ENCODE measurements at places on chromosomes 16 and 17.

DNA sequence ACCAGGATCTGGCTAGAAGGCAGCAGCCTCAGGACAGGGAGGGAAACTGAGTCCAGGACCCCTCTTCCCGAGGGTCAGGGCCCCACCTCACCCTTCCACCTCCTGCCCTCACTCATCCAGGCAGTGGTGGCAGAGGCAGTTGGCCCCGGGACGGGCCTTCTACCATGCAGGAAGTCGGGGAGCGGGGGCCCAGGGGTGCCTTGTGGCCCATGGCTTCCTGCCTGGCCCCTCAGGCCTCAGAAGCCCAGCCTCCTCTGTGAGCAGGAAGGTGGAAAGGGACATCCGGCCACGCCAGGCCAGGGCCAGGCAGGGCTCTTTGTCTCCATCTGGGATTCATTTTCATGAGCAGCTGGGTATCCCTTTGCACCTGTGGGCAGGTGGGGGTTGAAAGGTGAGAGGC lies 58.5 kb downstream of the BAHCC1 start:
- no peak for DNase-seq

- peak; percentile 41 for DNase-seq
These were observed at the start of gene USP43 for GRCh38 chr17:9644910-9645751. Gene USP43 (plus strand): TSS chr17:9645517. CDS start chr17:9645633, 116 bp downstream.

DNA sequence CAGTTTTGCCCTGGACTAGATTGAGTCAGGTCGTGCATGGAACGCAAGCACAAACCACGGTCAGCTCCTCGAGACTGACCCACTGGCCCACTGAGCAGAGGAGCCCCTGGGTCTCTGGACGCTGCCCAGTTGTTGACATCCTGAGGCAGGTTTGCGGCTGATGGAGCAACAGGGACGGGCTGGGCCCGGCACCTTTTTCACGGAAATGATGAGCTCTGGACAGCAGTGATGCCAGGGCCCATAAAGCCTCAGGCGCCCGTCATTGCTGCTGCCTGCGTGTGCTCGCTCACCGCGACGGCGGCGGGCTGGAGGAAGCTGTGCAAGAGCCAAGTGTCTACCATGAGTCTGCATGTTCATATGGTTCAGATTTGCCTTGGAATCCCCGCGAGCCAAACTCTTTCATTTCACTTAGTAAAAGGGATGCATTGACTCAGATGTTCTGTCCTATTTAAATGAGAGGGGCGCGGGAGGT lies 30.8 kb upstream of the CRISPLD2 start:
- no peak for DNase-seq

DNA sequence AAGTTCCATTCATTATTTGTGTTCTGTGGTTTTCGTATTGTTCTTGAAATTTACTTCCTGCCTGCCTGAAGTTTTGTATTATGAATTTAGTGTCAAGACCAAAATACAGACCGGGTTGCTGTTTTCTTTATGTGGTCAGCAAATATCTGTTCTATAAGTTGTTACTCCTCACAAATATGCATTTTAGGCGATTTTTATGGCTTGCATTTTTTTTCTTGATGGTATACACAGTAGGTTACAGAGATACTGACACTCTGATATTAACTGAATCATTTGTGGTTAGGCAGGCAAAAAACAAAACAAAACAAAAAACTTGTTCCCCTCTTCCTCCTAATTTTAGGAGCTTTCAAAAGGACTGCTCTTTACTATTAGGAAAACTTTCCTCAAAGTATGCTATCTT lies 52.6 kb downstream of the BCAS3 start:
- DNase-seq = no peak

- DNase-seq = no peak
These were observed 8.3 kb downstream of the C1QTNF1 start for GRCh38 chr17:79031996-79032875.

GRCh38 chr16:70438585-70438968 lies 323 bp downstream of the ST3GAL2 start:
- no peak for DNase-seq

GRCh38 chr16:66267292-66268014 lies 99.0 kb upstream of the CDH5 start:
- no peak for DNase-seq

DNA sequence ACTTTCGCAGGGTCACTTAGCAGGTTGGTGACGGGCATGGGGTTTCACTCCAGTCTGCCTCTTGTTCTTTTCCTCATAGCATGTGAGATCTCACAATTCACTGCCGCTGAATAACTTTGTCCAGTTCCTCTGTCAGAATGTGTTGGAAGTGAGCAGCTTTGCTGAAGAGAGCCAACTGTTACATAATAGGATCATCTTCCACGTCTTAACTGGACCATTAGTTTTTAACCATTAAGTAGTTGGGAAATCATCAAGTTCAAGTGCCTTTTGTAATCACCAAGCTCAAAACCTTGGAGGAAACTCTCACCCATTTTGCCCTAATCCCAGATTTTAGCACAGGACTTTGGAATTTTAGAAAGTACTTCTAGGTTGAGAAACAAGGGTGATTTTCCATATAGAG lies 290.6 kb downstream of the WWOX start:
- DNase-seq = no peak

GRCh38 chr16:73268366-73268993 lies 220.6 kb upstream of the ZFHX3 start:
- peak; percentile 9 for DNase-seq

GRCh38 chr17:14317383-14317782 lies 16.5 kb downstream of the HS3ST3B1 start:
- DNase-seq = no peak

- DNase-seq = peak; percentile 63
These were observed 21.7 kb downstream of the ACSF3 start for GRCh38 chr16:89115216-89115861.

- DNase-seq = no peak
These were observed 43.5 kb downstream of the SNX29 start for GRCh38 chr16:12020009-12020408.

GRCh38 chr17:6166492-6167179 lies 96.5 kb downstream of the WSCD1 start:
- no peak for DNase-seq

GRCh38 chr16:10521681-10522274 lies 58.6 kb downstream of the EMP2 start:
- DNase-seq = peak; percentile 84

GRCh38 chr17:79777894-79778503 lies at the start of gene CBX2:
Gene CBX2 (plus strand): TSS chr17:79778148. CDS start chr17:79778236, 88 bp downstream.
- DNase-seq = peak; percentile 45

DNA sequence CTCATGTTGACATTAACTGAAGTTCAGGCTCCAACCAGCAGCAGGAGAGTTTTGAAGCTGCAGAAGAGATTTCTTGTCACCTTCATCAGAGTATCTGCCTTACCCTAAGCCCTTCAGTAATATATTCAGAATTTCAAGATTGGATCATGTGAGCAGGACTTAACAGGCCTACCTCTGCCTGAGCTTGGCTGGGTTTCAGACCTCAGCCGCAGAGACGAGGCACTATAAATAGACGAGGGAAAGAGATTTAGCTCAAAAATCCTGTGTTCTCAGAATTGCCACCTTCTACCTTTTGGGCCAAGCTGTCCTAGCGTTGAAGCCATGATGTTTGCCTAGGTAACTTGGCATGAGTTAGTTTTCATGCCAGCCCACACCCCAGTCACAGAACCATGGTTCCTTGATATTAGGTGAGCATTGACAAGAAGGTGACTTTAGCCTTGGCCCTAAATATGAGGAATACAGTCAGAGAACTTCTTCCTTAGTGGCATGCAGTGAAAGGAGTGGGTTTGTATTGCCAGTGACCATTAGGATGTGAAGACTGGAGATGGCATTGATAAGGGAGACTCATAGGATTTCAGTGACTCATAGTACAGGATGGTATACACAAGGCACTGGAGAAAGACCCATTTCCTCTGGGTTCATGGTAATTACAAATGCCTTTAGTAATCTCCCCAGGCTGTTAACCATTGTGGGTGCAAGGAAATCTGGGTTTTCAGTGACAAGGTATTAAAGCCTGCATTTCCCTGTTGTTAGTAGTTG lies 224.3 kb downstream of the MSI2 start:
- DNase-seq = peak; percentile 80

- no peak for DNase-seq
These were observed 40.6 kb upstream of the CACNG4 start for GRCh38 chr17:66923886-66924285.

GRCh38 chr17:44338702-44339101 lies 6.4 kb upstream of the GRN start:
- DNase-seq = peak; percentile 30

- DNase-seq = peak; percentile 0
These were observed 379.8 kb downstream of the UTP18 start for GRCh38 chr17:51640108-51640622.

DNA sequence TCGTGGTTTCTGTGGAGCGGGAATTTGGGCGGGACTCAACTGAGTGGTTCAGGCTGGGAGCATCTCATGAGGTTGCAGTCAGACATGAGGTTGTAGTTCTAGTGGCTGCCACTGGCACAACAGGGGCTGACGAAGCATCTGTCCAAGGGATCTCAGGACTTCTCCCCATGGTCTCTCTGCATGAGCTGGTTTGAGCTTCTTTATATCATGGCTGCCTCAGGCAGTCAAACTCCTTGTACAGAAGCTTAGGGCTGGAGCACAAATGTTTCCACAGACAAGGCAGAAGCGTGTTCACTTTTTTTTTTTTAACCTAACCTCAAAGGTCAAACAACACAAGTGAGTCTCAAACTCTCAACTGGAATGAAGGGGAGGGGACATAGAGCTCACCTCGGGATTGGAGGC lies 243.3 kb downstream of the MSI2 start:
- DNase-seq = peak; percentile 36

DNA sequence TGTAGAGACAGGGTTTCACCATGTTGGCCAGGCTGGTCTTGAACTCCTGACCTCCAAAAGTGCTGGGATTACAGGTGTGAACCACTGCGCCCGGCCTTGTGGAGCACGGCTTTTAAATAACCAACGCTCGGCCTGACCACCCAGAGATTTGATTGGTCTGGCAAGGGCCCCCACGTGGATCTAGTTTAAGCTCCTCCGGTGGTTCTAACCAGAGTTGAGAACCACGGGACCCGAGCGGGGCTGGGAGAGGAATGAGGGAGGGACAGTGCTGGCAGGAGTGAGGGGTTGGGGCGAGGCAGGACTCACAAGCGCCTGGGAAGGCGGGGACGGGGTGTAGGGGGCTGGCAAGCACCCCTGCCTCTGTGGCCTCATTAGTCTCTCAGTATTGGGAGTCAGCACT lies 3.0 kb downstream of the NLRC3 start:
- no peak for DNase-seq

DNA sequence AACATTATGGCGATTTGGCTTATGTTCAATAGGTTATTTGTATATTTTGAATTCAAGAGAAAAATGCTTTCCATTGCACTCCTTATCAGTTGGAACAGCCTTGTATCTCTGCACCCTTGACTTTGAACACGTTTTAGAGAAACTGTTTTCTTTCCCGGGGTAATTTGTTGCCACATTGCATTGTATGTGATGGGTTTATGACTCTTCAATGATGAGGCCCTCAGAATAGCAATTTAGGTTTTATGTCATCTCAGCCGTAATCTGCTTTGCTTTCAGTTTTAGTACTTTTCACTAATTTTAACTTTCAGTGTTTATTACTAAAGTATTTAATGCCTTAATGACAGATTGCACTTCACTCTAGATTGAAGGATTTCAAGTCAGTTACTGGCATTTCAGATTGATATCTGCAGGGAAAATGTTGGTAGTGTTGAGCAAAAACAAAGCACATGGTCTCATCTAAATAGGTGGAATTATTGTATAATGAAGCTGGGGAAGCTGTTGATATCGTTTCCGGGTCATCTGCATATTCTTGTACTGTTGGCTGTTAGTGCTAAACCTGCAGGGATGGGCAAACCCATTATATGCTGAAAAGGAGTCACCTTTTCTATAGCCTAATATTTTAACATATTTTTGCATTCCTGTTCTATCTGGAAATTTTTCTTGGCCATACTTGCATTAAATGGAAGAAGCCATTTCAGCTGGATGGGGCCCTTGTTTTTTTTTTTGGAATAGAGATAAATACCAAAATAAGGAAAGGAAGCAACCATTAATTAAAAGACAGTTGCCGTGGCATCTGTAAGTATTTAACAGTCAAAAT lies 2.0 kb downstream of the LUC7L3 start:
- DNase-seq = no peak

GRCh38 chr17:73210002-73210678 lies 17.3 kb downstream of the COG1 start:
- no peak for DNase-seq

DNA sequence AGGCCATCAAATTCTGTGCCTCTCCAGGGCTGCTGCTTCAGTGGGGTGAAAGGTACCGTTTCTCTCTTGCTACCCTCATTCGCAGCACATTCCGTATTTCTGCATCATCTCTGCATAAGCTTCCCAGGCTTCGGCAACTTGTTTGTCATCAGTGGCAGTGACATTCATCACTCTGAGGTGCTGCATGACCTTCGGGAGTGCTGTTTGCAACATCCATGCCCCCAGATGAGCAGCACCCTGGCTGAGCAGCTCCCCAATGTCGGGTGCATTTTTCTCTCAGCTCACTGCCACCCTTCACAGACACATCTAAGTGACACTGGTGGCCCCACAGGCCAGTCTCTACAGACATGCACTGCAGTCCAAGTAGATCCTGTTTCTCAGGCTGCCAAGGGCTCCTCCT lies 3.8 kb downstream of the CREBBP start:
- no peak for DNase-seq

DNA sequence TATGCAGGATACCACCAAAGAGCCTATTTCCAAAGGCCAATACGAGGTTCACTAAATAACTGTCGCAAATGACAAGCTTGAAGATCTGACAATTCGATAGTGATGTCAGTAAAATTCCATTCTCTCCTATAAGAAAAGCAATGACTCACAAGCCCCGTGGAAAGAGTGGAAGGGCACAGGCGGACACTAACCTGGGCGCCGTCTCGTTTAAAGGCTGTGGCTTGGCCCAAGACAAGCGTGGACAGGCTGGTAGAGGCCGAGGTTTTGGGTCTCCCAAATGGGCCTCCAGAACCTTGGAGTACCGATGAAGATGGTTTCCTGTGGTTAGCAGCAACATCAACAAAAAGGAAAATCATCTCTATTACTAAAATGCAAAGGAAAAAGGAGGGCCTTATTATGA lies 16.5 kb upstream of the SLC38A8 start:
- DNase-seq = no peak

DNA sequence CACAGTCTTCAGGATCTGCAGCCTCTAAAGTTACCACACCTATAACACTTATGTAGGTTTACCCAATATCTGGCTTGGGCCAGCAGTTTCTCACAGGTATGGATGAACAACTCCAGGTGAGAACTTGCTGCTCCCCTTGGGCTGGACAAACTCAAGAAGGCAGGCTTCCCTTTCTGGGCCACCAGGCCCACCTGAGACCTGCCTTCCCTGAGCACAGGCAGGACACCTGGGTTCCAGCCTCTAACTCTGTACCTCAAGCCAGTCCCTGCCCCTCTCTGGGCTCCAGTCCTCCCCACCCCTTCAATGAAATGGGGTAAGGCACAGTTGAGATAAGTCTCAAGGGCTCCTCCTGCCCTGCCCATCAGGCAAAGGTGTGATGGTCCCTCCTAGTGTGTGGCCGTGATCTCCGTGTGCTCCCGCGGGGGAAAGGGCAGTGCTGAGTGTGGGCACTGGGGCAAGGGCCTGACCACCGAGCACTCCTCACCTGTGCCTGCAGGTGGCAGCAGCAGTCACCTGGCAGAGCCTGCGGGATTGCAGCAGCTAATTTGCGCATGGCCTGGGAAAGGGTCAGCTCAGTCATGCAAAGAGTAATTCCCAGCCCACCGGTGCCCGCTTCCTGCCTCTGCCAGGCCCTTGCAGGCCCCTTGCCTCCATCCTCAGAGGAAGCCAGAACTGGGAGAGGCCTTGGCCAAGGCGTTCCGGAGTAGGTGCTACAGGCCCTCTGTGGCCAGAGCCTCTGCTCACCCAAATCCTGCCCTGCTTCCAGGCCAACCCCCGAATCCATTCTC lies 28.2 kb upstream of the ADGRG1 start:
- peak; percentile 63 for DNase-seq

Data from choroid plexus epithelial cell (primary cell).